ENCODE measurements at places on chromosomes 3 and 15. TPM values are rescaled to one million over a fixed set of nuclear protein-coding genes. Genes with fewer than 3 reads are reported as not detected.

DNA sequence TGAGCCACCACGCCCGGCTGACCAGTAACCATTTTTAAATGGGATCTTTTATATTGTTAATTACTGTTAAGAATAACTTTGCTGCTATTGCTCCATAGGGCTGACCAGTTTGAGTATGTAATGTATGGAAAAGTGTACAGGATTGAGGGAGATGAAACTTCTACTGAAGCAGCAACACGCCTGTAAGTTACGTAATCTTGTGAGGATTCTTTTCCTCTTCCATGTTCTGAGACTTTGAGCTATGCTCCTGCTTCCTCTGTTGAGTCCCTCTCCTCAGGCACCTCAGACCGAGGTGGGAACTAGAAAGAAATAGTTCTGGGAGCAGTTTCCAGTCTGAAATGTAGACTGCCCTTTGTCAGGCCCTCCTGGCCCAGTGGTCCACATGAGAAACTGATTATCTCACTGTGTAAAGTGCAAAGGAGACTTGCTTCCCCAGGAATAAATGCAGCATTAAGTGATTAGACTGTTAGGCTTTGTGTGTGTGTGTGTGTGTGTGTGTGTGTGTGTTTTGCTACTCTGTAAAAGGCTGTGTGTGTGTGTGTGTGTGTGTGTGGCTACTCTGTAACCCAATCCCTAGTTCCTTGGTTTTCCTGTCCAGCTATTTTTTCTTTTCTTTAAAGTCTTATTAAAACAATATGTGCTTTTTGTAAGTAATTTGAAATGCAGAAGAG lies 5.2 kb downstream of the POLR2H start:
- no peak for DNase-seq

The TNFSF10 gene
- total RNA-seq, result 63.4 TPM

The GOLGA8G gene
- not detected for total RNA-seq

DNA sequence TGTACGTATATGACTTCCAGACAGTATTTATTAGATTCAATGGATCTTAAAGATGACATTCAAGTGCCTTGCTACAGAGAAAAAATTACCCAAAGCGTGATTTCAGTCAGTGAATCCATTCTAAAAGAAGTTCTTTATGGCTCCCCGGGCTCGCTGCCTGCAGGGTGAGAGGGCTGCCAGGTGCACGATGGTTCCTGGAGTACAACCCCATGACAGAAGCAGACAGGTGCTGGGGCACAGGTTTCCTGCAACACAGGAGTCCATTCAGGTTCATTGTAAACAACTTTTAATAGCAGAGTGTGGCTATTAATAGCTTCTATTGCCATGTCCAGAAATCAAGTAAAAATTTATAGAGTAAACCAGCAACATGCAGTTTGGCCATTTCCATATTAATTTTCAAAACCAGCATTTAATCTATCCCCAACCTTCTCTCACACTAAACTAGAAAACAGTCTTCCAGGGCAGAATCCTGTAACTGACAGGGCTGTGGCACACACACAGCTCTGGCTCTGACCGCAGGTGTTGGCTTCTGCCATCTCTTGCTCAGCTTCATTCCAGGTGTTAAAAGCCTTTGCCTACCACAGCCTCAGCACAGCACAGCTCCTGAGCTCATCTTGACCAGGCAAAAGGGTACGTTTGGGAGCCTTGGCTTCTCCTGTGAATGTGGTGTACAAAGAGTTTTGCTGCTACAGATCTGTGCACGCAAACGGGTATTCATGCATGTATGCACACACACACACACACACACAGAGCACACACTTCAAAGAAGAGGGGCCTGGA lies 185.9 kb downstream of the MEX3B start:
- no peak for DNase-seq

GRCh38 chr3:181839039-181839915 lies 127.6 kb downstream of the SOX2 start:
- no peak for DNase-seq

- no peak for DNase-seq
Observed at GRCh38 chr15:91319371-91320059, 219.5 kb downstream of the SV2B start.

DNA sequence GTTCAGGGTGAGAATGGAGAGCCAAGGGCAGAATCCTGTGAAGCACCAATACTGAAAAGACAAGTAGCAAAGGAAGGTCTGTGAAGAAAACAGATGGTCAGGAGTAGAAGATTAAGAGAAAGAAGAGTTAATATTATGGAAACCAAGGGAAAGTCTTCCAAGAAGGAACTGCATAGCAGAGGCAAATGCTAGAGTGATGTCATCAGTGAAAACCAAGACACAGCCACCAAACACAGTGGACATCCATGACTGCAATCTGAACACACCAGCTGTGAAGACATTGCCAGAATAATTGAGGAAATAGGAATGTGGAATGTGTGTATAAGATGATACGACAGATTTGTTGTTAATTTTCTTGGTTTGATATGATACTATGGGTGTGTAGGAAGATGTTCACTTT lies 26.8 kb upstream of the ZBTB38 start:
- DNase-seq, result no peak

The FSTL1 gene
- total RNA-seq, result not detected

- no peak for DNase-seq
Observed at GRCh38 chr15:80766275-80766674, 12.9 kb upstream of the CEMIP start.

DNA sequence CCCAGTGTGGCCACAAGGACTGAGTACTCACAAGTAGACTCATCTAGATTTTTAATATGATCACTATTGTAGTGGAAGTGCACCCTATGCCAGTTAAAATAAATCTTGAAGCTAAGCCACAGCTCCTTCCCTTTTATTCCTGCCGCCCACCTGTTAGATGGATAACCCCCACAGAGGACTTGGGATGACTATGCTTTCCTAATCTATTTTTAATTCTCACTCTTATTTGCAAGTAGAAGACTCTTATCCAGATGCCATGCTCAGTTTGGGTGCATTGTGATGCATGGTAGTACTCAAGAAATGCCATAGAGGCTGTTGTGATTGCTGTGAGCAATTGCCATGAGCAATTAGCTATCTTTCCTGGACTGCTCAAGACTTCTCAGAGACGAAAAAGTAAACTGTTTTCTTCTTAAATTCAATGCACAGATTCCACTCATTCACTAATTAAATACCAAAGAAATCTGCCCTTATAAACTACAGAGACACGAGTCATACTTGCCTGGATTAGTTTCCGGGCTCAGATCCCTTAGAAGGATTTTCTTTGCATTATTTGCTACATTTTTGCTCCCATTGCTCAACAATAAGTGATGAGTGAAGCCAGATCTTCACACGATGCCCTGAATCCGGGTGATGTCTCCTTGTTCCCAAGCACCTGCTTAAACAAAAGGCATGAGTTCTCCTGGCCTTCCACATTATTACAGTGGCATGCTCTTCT lies 472.1 kb downstream of the SOX2 start:
- no peak for DNase-seq

GRCh38 chr15:36136049-36136448 lies 443.4 kb upstream of the CDIN1 start:
- no peak for DNase-seq

The IL5RA gene
- 0.12 TPM for total RNA-seq

DNA sequence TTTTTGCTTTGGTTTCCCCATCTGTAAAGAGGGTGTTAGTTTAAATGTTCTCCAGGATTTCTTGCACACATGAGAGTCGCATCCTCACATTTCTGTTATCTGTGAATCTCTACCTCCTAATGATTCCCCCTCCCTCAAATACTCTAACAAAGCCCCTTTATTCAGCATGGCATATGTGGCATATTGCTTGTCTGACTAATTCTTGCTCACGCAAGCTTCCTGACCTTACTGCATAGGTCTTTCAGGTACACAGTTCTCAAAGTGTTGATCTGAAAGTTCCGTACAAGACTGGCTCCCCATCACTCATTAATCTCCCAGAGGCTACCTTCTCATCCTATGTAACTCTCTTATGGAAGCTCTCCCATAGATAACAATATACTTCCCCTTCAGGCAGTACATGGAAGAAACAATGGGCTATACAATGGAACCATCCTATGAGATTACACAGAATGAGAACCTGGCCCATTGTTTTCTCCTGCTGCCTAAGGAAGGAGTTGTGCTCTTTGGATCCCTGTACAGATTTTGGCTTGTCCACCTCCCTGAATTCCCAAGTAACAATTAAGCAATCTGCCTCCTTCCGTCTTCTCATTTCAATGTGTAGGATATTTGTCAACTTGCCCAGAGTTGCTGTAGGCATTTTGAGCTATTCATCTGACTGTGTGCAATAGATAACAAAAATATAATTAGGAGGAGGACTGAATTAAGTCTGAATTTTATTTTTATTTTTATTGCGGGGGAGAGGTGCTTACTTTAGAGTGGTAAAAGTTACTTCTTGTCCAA lies 51.0 kb downstream of the PPARG start:
- no peak for DNase-seq

GRCh38 chr15:63712828-63713520 lies 115.8 kb downstream of the FBXL22 start:
- no peak for DNase-seq

The XCR1 gene
- total RNA-seq, result not detected

The SLC22A14 gene
- not detected for total RNA-seq

DNA sequence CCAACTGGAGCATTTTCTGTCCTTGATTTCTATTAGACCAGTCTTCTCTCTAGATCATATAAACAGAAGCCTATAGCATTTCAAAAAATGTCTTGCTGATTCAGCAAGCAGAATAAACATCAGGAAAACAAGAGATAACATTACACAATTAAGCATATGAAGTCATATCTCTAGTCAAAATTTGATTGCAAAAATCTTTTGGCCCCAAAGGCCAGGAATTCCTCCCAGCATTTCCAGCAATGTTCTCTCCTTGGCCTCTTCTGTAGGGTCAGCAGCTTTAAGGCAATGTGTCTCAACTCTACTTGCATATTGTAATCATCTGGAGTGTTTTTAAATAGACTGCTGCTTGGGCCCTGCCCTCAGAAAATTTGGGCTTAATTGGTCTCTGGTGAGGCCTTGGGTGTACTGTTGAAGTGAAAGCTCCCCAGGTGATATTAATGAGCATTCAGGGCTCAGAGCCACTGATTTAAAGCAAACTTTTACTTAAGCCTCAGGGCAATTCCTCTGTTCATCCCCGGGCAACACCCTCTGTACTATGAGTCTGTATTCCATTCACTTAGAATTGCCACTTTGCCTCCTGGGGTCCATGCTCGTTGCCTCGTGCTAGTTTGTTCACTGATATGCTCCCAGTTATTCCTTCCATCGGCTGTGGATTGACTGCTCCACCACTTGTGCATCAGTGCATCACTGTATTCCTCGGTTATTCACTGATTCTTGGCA lies 1072.6 kb downstream of the ROBO2 start:
- DNase-seq, result no peak

DNA sequence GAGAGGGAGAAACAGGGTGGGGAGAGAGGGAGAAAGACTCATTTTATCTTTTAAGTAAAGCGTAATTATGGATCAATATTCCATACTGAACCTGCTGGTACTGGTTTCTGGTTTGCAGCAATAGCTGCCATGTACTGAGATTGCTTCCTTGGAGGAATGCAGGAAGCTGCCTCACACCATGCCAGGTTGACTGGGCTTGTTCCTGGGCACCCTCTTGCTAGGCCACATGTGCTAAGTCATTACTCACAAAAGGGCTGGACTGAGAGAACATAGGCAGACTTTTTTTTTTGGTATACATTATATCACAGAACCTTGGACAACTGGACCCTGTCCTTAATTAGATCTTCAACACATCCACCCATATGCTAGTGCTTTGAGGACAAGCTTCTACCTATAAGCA lies 193.4 kb downstream of the ZNF621 start:
- no peak for DNase-seq

The LARP6 gene
- total RNA-seq, result not detected

- DNase-seq, result no peak
Observed at GRCh38 chr3:177221744-177222143, 24.5 kb upstream of the TBL1XR1 start.

- DNase-seq, result peak; percentile 64
Observed at GRCh38 chr3:16305111-16305541, 40.1 kb downstream of the OXNAD1 start.

- DNase-seq, result no peak
Observed at GRCh38 chr3:52606373-52607085, 70.1 kb downstream of the UQCC5 start.
